NCI-H1048 (cell line): ENCODE measurements at places on chromosomes 1 and 21.

DNA sequence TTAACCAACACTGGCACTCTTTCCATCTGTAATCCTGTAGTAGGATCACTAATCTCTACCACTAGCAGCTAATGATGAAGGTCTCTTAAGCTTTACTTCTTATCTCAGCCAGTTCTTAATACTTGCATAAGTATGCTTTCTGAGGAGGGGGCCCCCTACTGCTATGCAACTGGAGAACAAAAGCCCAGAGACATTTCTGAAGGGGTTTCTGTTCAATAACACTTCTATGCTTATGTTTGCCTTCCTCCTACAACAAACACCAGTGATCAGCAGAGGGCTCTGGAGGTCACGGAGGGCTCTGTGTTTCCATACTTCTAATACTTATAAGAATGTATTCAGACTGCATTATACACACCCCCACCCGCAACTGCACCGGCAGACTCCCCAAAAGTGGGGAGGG lies 215.8 kb downstream of the BARHL2 start:
- no peak for DNase-seq

- DNase-seq, result no peak
Observed at GRCh38 chr21:41121785-41122415, 46.1 kb upstream of the BACE2 start.

- DNase-seq, result no peak
Observed at GRCh38 chr1:89171067-89171438, 4.8 kb downstream of the GBP7 start.

DNA sequence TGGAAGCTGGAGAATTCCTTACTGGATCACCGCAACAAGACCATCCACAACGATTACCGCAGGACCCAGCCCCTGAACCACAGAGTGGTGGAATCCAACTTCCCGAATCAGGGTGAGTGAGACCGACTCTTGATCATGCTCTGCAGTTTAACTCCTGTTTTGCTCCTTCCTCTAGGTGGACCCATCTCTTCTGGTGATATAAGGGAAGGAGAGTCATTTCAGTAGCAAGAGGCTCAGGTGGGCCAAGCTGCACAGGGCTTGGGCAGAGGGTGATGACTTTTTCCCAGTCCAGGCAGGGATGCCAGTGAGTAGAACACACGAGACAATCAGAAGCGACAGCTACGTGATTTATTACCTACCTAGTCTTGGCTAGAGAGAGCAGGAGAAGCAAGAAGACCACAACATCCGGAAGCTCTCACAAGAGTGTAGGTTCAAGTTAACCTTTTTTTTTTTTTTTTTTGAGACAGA lies 25.2 kb downstream of the CA6 start:
- no peak for DNase-seq

- DNase-seq, result no peak
Observed at GRCh38 chr1:159884296-159884695, 15.7 kb downstream of the CFAP45 start.

GRCh38 chr1:29625084-29625420 lies 388.7 kb downstream of the PTPRU start:
- no peak for DNase-seq

- DNase-seq, result no peak
Observed at GRCh38 chr1:175555266-175555665, 188.1 kb downstream of the TNR start.

GRCh38 chr1:114335273-114335672 lies 175.7 kb downstream of the TRIM33 start:
- no peak for DNase-seq

DNA sequence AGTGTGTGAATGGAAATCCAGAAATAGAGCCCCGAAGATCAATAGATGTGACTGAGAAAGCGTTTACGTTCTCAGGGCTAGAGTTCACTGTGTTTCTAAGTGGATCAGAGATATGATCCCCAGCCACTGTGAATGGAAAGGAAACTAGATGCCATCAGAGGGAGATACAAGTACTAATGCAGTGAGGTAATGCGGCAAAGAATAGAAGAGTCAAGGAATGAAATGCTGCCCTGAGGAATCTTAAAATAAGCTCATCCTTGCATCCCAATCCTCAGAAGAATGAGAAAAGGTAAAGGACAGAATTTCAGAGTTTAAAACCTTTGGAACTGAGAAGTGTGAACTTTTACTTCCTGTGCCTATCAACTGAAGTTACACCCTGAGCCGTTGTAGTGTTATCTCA lies 165.5 kb upstream of the ESRRG start:
- DNase-seq, result no peak

DNA sequence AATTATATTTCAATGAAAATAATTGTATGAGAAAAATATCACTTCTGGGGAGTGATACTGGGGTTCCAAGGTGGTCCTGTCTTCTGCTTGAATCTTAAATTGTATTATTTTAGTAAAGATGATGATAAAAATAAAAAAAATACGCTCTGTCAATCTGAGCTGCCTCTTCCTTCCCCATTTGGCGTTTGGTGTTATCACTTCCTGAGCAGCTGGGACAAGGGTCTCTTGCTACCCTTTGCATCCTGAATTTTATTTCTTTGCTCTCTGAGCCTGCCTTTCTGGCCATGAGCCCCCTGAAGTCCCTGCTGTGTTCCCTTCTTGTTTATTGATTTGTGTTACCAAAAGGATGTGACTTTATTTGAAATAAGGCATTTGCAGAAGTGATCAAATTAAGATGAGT lies 111.0 kb downstream of the KCNJ6 start:
- no peak for DNase-seq

DNA sequence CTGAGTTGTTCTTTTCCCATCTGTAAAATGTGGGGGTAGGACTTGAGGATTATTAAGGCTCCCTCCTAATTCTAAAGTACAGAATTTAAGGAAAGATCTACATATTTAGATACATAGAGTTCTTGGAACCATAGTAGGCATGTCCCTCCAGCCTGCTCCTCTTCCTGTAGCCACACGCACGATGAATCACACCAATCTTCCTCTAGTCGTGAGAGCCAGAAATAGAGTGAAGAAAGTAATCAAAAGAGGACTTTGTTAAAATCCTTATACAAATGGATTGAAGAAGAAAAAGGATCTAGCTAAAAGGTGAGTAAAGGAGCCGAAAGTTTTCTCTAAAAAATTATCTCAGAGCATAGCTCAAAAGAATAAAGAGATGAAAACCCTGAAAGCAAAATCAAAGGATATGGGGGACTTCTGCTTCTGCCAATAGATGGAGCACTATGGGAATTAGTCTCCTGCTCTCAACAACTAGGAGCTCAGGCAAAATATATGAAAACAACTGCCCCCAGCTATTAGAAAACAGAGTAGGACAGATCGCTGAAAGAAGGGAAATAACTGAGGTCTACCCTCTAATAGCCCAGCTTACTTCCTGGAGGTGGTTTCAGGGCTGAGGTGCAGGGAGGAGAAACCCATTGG lies 8.5 kb downstream of the C1orf141 start:
- DNase-seq, result no peak

GRCh38 chr1:69710484-69711189 lies 142.9 kb downstream of the LRRC7 start:
- DNase-seq, result no peak

DNA sequence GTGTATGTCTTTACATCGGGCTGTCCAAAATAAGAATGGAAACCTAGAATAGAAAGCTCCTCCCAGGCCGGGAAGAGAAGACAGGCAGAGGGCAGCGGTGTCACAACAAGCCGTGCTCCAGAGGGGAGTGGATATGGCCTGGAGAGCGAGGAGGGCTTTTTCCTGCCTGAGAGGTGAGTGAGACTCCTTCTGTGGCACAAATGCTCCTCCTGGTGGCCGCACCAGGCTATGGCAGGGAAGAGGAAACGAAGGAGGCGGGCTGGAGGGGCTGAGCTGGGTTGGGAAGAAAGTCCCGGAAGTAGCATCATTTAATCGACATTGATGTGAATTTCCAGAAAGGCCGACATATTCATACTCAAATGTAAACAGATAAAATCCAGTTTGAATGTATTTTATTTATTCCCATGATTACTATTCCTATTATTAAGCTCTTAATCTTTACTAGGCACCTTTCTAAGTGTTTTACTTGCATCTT lies 54.7 kb downstream of the MEF2D start:
- DNase-seq, result peak; percentile 91

GRCh38 chr1:194795917-194796593 lies 1609.6 kb upstream of the B3GALT2 start:
- DNase-seq, result no peak

- DNase-seq, result no peak
Observed at GRCh38 chr1:200237066-200237465, 172.8 kb downstream of the ZNF281 start.

- DNase-seq, result no peak
Observed at GRCh38 chr1:7070389-7071029, 285.3 kb downstream of the CAMTA1 start.

DNA sequence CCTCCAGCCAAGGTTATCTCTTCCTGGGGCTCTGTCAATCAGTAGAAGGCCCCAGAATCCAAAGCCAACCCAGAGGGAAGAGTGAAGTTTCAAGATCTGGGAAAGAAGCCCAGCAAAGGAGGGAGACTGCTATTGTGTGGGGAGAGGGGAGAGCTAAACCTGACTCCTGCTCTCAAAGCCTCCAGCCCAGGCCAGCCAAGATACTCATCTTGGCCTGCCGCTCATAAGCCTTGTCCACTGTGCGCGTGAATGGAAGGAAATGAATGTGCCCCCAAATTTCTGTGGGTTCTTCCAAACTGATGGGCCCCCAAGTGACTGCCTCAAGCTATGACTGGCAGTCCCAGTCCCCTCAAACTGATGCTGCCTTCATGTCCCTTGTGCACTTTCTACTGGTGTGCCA lies 2.0 kb downstream of the PLXNA2 start:
- DNase-seq, result no peak

- no peak for DNase-seq
Observed at GRCh38 chr1:115832651-115833050, 8.3 kb downstream of the NHLH2 start.

DNA sequence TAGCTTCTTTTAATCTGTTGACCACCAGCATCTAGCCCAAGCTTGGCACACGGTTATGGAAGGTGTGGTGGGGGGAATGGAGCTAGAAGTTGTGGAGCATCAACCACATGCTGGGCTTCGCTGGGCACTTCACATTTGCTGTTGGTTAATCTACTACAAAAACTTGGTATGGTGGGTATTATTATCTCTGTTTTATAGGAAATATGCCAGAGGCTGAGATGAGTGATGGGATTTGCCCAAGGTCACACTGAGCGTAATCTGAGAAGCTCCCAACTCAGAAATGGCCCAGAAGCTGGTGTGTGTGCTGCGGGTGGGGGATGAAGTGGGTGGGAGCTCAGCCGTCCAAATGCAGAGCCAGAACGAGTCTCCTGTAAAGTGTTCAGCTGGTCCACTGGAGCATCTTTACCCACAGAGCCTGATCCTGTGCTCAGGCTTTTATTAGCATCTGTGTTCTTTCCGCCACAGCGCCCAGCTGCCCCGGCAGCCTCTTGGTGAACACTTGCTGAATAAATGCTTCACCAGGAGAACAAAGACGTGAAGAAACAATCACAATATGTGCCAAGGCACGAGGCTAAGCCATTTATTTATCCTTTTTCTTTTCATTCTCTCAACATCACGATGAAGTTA lies 98.6 kb upstream of the JUN start:
- no peak for DNase-seq

- no peak for DNase-seq
Observed at GRCh38 chr21:32147041-32147440, 131.8 kb downstream of the MIS18A start.

DNA sequence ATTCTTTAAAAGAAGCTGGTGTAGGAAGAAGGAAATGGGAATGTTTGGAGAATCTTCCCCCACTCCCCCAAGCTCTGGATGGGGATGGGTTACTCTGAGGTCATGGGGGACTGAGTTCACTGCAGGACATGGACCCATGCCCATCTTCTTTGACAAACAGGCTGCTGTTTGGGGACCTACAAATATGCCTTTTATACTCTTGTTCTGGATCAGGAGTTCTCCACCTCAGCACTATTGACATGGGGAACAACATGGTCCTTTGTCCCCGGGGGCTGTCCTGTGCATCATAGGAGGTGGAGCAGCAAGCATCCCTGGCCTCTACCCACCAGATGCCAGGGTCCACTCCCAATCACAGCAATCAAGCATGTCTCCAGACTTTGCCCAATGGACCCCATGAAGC lies 365.8 kb upstream of the C1orf174 start:
- no peak for DNase-seq

GRCh38 chr1:1927751-1928150 lies 8.7 kb upstream of the TMEM52 start:
- no peak for DNase-seq

DNA sequence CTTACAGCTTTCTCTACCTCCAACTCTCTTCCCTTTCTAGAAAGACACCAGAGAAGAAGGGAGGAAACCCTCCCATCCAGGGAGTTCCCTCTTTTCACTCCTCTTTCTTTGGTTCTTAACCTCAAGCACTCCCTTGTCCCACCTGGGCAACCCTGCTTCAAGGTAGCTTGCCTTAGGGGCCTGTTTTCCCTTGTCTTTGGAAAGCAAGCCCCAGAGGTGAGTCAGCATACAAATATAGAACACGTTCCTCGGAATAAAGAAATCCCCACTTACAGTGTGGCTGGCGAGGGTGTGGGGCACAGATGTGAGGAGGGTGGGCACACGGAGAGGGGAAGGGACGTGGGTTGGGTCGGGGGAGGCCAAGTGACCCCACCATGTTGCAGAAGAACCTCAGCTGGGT lies 26.1 kb upstream of the KCNE2 start:
- no peak for DNase-seq

DNA sequence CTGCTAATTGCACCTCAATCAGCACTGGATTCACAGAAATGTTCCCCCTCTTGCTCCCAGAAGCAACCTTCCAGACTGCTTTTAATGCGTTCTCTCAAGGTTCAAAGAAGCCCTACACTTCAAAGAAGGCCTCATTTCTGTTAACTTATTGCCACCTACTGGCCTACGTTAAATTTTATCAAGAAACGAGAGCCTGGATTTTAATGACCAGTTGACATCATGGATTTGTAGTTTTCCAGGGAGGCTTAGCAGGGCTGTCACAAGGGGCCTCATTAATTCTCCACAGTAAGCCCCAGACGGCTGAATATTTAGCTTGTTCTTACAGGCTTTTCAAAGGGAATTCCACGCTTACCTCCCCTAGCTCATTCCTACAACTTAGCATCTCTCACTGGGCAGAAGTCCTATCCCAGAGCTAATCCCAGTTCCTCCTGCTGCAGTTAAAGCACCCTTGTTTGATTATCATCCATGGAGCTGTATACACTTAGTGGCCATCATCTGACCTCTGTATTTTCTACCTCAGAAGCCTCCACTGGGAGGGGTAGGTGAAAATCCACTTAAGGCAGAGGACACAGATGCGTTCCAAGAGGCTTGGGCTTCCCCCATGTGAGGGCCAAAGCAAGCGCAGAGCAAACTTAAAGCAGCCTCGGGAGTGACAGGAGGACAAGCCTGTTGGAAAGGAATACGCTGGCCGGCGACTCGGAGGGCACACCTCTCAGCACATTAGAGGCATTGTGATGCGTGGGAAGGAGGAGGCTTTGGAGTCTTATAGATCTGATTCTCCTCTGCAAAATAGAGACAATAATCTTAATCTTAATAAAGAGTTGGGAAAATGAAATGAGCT lies 32.2 kb upstream of the CYP4X1 start:
- DNase-seq, result no peak

- DNase-seq, result no peak
Observed at GRCh38 chr1:162676087-162676486, 43.8 kb downstream of the DDR2 start.

- DNase-seq, result peak; percentile 14
Observed at GRCh38 chr1:157496121-157496526, 56.2 kb downstream of the FCRL5 start.
